ENCODE measurements at places on chromosomes 2 and 18.

- no peak for DNase-seq
Measured at GRCh38 chr2:179265082-179265510, 464 bp upstream of the SESTD1 start.

DNA sequence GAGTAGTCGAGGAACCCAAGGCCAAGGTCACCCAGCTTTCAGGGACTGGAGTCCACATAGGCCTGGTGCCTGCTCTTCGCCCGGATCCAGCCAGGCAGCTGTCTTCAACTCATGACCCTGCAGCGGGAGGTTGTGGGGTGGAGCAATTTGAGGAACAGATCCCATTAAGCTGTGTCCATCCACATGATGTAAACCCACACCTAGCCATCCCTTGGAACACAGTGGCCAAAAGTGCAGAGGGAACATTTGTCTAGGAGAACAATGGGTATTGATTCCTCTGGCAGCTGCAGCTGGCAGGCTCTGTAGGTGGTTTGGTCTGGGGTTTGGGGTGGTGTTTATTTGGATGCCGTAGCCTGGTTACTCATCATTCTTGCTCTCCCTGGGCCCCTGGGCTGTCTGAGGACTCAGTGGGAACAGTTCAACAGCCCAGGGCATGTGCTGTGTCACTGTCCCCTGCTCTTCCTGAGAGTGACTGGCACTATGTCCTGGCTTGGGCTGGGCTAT, 99.4 kb downstream of the TFCP2L1 start:
- DNase-seq = no peak

GRCh38 chr2:108363024-108363907, 14.5 kb upstream of the SULT1C4 start:
- DNase-seq = no peak

DNA sequence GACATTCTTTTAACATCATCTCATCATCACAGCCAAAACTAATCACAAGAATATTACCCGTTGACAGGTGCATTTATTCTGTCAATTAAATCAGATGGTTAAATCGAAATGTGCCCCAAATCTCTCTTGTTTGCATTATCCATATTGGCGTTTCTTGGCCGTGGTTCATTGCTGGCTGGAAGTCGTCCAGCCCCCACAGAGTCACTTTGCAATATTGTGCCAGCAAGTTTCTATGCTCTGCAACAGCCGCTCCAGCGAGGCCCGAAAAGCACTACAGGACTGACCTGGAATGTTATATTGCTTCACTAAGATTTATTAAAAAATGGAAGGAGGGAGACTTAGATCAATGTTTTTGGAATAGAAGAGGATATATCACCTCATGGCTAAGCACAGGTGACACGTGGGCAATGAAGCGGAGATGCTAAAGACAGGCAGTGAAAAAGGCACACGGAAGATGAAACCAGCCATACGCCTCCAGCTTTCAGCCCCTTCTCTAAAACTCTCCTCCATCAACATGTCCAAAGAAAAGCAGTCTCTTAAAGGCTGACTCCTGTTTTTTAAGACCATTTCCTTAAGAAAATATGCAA, 176.8 kb upstream of the VRK2 start:
- peak; percentile 31 for DNase-seq

GRCh38 chr18:31977270-31977872, 34.4 kb upstream of the TRAPPC8 start:
- no peak for DNase-seq

DNA sequence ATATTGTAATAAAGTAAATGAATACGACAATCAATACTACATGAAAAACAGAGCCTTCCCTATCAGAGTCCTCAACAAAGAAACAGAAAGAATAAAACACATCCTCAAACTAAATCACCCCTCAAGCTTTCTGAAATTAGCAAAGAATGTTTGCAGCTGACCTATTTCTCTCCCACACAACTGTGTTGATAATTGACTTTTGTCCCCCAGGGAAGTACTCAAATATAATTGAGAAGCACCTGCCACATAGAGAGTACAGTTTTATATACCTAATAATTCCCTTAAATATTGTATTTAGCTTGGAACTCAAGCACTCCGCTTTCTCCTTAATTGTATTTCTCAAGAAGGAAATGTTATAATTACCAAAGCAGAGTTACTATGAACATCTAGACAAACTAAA, 12.6 kb downstream of the CACNB4 start:
- DNase-seq = peak; percentile 42

DNA sequence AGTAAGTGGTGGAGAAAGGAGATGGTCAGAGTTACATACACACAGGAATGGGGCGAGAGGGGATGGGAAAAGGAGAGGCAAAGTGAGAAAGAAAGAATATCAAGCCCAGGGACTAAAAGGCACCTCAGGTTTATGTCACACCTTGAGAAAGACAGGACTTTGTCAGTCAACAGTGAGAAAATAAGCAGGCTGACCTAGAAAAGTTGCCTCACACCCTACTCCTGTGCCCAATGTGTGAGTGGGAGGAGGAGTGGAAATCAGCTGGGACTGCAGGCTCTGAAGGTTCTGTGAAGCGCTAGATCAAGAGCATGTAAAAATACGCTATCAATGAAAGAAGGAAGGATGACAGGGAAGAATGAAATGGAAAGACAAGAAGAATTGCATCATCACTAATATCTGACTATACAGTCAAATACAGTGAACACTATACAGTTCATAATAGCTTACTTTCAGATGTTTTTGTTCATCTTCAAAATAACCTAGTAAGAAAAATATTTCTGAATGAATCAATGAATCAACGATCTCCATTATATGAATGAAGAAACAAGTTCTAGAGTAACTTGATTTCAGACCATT, 10.7 kb downstream of the VPS54 start:
- no peak for DNase-seq

DNA sequence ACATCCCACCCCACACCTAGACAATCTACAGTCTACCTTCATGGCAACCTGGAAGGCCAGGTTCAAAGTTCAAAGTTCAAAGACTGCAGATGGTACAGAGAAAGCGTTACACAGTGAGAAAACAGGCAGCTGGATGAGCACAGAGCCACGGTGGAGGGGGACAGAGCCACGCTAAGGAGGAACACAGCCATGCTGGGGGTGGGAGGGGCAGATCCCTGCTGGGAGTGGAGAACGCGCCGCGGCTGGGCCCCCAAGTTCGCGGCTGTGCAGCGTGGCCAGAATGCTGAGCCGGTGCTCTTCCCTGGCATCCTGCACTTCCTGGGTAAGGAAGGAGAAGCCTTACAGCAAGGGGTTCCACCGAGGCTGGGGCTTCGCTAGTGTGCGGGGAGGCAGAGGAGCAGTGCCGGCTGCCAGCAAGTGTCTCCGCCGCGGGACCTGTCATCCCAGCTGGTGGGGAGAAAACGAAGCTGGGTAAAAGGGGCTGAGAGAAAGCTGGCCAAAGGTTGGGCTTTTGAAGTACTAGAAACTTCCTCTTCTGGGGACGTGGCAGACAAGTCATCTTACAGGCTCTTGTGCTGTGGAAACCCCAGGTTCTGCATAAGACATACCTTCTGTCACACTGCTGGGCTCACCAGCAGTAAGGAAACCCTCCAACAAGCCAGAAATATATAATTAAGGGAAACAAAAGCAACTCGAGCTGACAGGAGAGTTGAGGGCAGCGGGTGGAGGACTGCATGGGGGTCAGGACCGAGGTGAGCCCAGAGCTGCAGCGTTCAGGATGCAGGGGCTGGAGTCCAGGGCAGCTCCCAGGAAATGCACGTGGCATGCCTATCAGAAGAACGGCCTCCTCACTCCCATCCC, 115.5 kb downstream of the HDAC4 start:
- DNase-seq = no peak

DNA sequence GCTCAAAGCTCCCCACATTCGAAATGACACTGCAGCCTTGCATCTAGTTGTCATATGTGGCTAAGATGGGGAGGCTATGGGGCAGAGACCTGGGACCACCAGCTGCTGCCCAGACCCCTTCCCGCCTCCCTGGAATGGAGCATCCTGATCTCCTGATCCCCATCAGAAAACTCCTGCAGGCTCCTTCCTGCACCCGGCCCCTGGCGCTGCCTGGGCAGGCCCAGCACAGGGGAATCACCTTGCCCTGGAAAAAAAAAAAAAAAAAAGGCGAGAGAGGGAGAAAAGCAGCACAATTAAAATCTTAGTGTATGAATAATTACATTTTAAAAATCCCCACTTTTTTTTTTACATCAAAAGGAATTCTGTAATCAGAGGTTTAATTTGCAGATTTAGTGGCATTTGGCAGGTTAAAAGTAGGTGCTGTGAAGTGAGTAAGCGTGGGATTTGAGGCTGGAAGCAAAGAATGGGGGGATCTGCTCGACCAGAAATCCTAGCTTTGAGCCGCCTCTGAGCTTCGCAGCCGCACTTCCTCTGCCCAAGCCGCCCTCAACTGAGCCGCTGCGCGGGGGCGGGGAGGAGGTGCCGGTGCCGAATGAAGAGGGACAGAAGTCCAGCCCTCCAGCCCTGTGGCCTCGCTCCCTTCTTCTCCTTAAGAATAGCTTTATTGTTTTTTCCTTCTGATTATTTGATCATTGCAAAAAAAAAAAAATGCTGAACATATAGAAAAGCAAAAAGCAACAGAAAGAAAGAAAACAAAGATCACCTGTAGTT, 30.0 kb downstream of the THNSL2 start:
- no peak for DNase-seq

- DNase-seq = no peak
Measured at GRCh38 chr2:46939626-46940359, 24.2 kb upstream of the MCFD2 start.

- peak; percentile 20 for DNase-seq
Measured at GRCh38 chr2:238158509-238159070, at the start of gene ERFE. Gene ERFE, plus strand, starts transcription at chr2:238158970. Its CDS starts 38 bp downstream, at chr2:238159008.

GRCh38 chr2:99374747-99375146, 37.6 kb downstream of the EIF5B start:
- DNase-seq = no peak

DNA sequence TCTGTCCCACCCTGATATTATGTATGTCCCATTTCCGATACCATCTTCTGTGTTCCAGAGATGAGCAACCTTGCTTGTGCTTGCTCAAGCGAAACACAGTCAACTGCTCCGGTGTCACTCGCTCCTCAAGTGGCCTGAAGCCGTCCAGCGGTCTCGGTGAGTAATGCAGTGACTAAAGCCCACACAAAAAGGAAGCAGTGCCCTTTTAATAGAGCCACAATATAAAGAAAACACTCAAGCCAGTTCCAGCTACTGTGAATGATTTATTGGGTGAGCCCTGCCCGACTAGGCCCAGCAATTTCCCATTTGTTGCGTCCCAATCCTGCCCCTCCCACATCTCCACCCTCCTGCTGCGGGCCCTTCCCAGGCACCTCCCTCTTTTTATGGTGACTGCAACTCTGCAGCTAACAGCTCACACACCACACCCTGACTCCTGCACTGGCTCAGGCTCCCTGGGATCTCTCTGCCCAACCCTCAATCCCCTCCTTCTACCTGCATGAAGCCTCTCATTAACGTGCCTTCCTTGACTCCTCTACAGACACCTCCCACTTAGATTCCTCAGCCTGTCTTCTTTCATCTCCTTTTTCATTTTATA, 44.2 kb upstream of the DSC1 start:
- no peak for DNase-seq

GRCh38 chr2:47373747-47374146, 29.2 kb upstream of the MSH2 start:
- DNase-seq = no peak

DNA sequence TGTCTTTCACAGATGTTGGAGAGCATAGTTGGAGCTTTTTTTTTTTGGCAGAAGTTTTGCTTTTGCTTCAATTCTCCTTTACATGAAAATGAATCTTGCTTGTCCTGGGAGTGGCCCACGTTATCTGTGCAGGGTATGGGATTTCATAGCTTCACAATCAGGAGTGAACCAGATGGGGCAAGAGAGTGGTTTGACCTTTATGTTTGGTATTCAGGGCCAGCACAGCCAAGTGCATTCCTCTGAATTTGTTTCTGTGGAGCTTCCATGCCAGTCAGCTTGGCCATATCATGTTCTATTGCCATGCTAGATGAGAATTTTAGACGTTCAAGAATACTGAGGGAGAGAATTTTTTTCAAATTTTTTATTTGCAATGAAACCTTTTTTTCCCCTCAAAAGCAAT, 116.6 kb downstream of the PRPF40A start:
- no peak for DNase-seq

DNA sequence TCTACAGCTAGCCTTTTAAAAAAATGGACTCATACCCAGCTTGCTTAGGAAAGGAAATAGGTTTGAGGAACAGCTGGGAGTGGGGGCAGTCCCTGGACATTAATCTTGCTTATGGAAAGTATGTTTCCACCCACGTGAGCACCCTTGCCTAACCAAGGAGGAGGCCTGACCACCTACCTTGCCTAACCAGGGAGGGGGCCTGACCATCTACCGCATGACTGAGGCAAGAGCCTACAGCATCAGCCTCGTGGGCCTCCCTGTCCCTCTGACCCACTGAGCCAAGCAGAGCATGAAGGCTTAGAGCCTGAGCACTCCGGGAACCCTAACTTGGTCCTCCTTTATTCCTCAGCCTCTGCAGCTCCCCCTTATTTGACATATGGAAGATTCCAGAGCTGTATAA, 20.2 kb downstream of the PRKAG3 start:
- no peak for DNase-seq

DNA sequence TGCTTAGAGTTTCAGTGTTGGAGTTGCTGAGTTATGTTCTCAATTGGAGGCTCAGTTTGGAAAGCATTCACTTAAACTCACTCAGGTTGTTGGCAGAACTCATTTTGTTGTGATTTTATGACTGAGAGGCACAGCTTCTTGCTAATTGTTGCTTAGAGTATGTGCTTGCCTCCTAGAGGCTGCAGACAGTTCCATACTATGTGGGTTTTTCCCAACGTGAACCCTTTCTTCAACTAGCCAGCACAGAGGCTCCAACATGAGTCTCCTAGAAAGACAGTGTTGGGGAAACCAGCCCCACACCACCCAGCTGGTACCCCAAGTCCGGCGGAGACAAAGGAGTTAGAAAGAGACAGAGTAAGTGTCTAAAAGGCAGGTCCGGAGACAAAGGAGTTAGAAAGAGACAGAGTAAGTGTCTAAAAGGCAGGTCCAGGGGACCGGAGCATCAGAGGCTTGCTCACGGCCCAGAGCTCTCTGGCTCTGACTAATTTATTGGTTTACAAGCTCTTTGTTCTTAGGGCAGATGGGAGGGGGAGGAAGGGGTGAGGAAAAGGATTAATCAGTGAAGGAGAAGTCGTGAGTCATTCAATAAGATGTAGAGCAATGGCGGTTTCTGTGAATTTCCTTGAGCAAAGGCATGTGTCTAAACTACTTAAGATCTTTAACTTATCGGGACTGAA, 999.7 kb upstream of the LRRTM1 start:
- no peak for DNase-seq

DNA sequence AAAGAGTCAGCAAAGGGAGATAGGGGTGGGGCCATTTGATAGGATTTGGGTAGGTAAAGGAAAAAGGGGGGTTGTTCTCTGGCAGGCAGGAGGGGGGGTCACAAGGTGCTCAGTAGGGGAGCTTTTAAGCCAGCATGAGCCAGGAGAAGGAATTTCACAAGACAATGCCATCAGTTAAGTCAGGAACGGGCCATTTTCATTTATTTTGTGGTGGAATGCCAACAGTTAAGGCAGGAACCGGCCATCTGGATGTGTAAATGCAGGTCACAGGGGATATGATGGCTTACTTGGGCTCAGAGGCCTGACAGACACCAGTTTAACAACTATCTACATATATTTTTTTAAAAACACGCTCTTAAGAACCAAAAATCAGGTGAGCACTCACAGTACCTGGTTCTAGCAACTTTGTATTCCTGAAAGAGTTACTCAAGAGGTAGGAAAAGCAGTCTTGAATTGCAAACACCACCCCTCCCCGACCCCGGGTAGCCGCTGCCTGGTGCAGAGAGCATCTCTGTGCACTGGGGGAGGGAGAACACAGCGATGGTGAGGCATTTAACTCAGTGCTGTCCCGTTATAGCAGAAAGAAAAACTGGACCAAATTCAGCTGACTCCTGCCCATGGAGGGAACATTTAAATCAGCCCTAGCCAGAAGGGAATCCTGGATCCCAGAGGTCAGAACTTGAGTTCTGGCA, 414.5 kb upstream of the KLHL29 start:
- DNase-seq = no peak
